ENCODE measurements at places on chromosomes 13 and 19. TPM values are rescaled to one million over a fixed set of nuclear protein-coding genes. Genes with fewer than 3 reads are reported as not detected.

The ZNF442 gene
- 1.3 TPM for total RNA-seq

The PNMA8A gene
- not detected for total RNA-seq

The FBXO46 gene
- 32.6 TPM for total RNA-seq

GRCh38 chr13:44347949-44348348, 25.7 kb upstream of the SERP2 start:
- DNase-seq: no peak

DNA sequence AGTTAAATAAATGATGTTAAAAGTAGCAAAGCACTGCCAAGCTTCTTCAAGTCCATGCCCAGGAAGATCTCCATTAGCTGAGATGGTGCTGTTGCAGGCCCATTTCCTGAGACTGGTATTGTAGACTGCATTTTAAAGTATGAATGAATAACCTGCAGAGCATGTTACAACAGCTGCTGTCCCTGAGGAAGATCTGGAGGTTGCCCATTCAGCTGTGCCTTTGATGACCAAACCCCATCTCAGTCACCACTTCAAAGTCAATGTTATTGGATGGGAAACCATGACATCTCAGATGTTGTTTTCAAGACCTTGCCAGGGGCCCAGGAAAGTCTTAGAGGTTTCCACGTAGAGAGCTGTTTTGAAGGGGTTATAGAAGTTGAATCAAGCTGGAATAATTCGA, 281.3 kb downstream of the MTUS2 start:
- DNase-seq: no peak

- DNase-seq: no peak
Observed at GRCh38 chr13:45715351-45715750, 13.2 kb downstream of the CBY2 start.

DNA sequence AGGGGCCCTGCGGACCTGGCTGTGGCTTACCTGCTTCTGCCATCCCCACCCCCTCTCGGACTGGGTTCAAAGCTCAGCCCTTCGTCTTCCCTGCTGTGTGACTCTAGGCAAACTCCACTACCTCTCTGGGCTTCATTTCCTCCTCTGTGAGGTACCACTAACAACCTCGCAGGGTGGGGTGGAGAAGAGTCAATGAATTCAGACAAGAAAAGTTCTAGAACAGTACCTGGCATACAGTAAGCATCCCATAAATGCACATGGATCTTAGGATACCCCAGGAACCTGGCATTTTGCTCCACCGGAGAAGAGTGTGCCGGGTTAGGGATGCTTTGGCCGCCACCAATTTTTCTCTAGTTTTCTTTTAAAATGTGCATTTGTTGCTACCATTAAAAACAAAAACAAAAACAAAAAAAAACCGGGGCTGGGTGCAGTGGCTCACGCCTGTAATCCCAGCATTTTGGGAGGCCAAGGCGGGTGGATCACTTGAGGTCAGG, 3.4 kb downstream of the TLE5 start:
- DNase-seq: no peak

DNA sequence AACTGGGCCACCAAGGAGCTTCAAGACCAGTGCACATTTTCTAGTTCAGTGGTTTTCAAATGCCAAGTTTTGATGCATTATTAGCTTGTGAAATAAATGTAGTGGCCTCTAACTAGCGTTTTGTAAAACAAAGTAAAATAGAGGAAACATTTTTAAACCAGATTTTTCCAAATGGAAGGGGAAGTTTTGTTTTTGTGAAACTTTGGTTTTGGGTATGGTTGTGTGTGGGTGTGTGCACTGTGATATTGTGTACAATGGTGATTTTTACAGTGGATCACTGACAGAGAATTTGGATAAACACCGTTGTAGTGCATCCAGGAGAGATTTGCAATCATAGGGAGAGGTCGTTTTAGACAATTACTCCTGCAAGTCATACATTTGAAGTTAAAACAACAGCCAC, 108.9 kb downstream of the SLC7A1 start:
- no peak for DNase-seq

- DNase-seq: no peak
Observed at GRCh38 chr19:7540761-7541474, 5.4 kb downstream of the PNPLA6 start.

GRCh38 chr19:32342695-32343094, 2.7 kb upstream of the ZNF507 start:
- no peak for DNase-seq

- DNase-seq: no peak
Observed at GRCh38 chr19:50475101-50475568, 1.2 kb upstream of the EMC10 start.

GRCh38 chr13:74774264-74774663, 640.1 kb upstream of the KLF12 start:
- DNase-seq: no peak

Measured in activated CD8-positive, alpha-beta T cell treated with anti-CD3 and anti-CD28 coated beads, Interleukin-2, amount 10 ng/mL, durations not matched to agents 7 days and 5 days (primary cell).